G401 (cell line): ENCODE measurements at places on chromosomes 3 and 15. TPM values are rescaled to one million over a fixed set of nuclear protein-coding genes. Genes with fewer than 3 reads are reported as not detected.

SPRED1 gene
- 8.2 and 17.6 TPM in 2 replicates for total RNA-seq

LRRIQ4 gene
- total RNA-seq: not detected in 2 replicates

LPCAT4 gene
- 7.5 and 13.2 TPM in 2 replicates for total RNA-seq

CD200R1L gene
- total RNA-seq: not detected in 2 replicates

PPIB gene
- 580 and 591 TPM in 2 replicates for total RNA-seq

AHSG gene
- total RNA-seq: not detected in 2 replicates

MEIS2 gene
- total RNA-seq: 80.4 and 103 TPM in 2 replicates

THRB gene
- total RNA-seq: not detected in 2 replicates

RASL12 gene
- not detected in 2 replicates for total RNA-seq

PLA2G4F gene
- total RNA-seq: not detected in 2 replicates

CFAP92 gene
- total RNA-seq: not detected in 2 replicates

LTF gene
- total RNA-seq: not detected in 2 replicates

SAMD7 gene
- not detected in 2 replicates for total RNA-seq

GASK1A gene
- not detected in 2 replicates for total RNA-seq

CFAP100 gene
- total RNA-seq: not detected in 2 replicates

PP2D1 gene
- not detected in 2 replicates for total RNA-seq

PLCH1 gene
- total RNA-seq: 12.8 and 14.8 TPM in 2 replicates
